Heart right ventricle (tissue), 16 donors: ENCODE measurements at places on chromosomes 11 and 22. TPM values are rescaled to one million over a fixed set of nuclear protein-coding genes. Genes with fewer than 3 reads are reported as not detected.

DNA sequence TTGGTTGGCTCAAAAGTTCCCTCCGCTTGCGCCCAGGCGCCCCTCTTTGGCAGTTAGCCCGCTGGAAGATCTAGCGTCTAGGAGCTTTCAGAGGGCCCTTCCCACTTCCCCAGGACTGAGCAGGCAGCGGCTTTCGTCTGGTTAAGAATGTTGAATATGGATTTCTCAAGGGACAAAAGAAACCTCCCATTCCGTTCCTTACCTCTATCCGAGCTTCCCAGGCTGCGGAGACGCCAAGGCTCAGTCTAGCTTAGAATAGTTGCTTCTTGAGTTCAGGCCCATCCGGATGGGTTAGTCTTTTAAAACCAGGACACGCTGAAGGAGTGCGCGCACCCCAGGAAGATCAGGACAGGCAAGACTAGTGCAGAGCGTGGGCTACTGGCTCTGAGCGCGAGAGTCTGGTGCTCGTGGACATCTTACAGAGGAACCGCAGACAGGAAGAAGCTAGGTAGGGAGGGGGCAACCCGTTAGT, 1.6 kb downstream of the NELL1 start:
- H3K27me3 ChIP-seq, result peaks cover 97% of the 10 kb centered on the region
- DNase-seq, result no peak
- peaks cover 6% of the 10 kb centered on the region for H3K4me1 ChIP-seq
- H3K4me3 ChIP-seq, result no peak overlapping the region
- no peak overlapping the region for H3K27ac ChIP-seq

DNA sequence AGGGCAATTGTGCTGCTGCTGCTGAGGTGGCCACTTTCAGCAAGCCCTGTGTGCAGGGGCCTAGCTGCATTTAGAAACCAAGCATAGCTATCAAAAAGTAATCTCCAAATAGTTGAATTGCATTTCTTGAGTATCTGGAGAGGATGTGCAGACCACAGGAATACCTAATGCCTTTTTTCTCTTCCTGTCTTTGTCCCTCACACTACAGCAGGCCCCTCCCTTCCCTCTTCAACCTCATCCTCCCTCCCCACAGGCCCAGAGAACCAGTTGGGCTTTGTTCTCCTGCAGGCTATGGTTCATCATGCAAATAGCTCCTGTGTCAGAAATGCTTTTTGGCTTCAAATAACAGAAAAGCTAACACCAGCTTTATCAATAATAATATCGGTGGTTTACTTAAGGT, 47.7 kb downstream of the DKK3 start:
- no peak overlapping the region for H3K4me3 ChIP-seq
- no peaks in the 10 kb centered on the region for H3K27me3 ChIP-seq
- peaks cover 5% of the 10 kb centered on the region for H3K36me3 ChIP-seq

DNA sequence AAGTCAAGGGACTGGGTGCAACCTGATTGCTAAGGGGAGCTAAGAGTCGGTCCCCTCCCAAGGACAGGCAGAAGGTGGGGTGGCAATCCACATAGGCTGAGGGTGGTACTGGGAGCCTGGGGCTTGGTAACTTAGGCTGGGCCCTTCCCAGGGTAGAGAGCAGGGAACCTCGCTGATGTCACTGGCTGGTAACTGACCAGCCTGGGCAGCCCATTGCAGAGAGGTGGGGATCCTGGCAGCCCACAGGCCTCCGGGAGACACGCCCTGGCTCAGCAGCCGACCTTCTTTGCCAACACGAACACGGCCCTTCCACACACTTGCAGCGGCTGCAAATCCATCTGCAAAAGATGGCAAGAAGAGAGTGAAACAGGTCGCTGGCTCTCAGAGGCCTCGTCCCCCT, 25.4 kb downstream of the A4GALT start:
- peak; percentile 68 for DNase-seq
- peaks cover 74% of the 10 kb centered on the region for H3K4me1 ChIP-seq
- no peak overlapping the region for H3K4me3 ChIP-seq
- no peaks in the 10 kb centered on the region for H3K27me3 ChIP-seq

TCF20 gene
- total RNA-seq, result 11.6 TPM

RIC3 gene
- 13.7 TPM for total RNA-seq

POU2AF2 gene
- total RNA-seq, result not detected

GRCh38 chr11:12127206-12127898, 17.0 kb downstream of the MICAL2 start:
- no peak for DNase-seq
- no peak overlapping the region for H3K4me3 ChIP-seq

DNA sequence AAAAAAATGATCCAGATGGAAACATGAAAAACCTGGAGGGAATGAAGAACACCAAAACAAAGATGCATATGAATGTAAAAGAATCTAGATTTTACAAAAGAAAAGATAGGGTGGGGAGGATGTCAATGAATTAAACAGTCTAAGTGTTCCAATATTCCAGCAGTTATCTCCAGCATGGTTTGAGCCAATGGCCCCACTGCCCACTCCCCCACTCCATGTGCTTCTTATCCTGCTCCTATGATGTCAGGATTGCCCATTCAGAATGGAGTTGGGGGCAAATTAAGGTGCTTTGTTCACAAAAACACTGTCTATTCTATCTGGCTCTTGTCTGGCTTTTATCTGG, 1.2 kb upstream of the OR52K1 start:
- H3K27me3 ChIP-seq, result no peaks in the 10 kb centered on the region
- no peak overlapping the region for H3K27ac ChIP-seq
- H3K4me3 ChIP-seq, result no peak overlapping the region
- DNase-seq, result no peak
- H3K36me3 ChIP-seq, result no peaks in the 10 kb centered on the region
- no peaks in the 10 kb centered on the region for H3K4me1 ChIP-seq

CDKN1C gene
- total RNA-seq, result 19.1 TPM

TRPM5 gene
- not detected for total RNA-seq

DNA sequence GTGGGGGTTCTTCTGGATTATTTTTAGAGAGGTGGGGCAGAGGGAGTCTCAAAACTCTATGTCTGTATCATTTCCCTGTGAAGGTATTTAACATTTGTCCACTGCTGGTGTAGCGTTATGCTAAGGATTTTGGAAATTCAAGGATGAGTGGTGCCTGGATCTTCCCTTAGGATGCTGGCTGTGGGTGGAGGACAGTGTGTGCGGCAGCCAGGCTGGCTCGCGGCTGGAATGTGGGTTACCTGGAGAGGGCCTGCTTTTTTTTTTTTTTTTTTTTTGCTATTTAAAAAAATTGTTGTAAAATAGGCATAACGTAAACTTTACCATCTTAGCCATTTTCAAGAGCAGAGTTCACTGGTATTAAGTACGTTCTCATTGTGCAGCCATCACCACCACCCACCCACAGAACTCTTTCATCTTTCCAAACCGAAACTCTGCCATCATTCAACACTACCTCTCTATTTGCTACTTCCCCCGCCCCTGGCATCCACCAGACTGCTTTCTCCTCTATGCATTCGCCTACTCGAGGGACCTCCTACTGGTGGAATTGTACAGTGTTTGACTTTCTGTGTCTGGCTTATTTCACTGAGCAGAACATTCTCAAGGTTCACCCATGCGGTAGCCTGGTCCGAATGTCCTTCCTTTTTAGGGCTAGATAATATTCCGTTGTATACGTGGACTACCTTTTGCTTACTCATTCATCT, 67.1 kb downstream of the PARVB start:
- no peaks in the 10 kb centered on the region for H3K27me3 ChIP-seq
- no peak for DNase-seq
- H3K4me1 ChIP-seq, result peaks cover 12% of the 10 kb centered on the region
- no peak overlapping the region for H3K4me3 ChIP-seq
- H3K36me3 ChIP-seq, result no peaks in the 10 kb centered on the region

BCO2 gene
- total RNA-seq, result 86.9 TPM

TSPO gene
- total RNA-seq, result 136 TPM

IGLL1 gene
- not detected for total RNA-seq

LUZP2 gene
- total RNA-seq, result not detected

- no peaks in the 10 kb centered on the region for H3K4me1 ChIP-seq
- H3K27me3 ChIP-seq, result no peaks in the 10 kb centered on the region
- no peak for DNase-seq
These were observed 58.3 kb upstream of the VSTM5 start for GRCh38 chr11:93908689-93909088.

- peak overlapping the region; percentile 89 for H3K27ac ChIP-seq
- H3K4me1 ChIP-seq, result peaks cover 45% of the 10 kb centered on the region
- no peak overlapping the region for H3K4me3 ChIP-seq
- H3K27me3 ChIP-seq, result no peaks in the 10 kb centered on the region
- peak; percentile 91 for DNase-seq
These were observed 26.5 kb downstream of the RPL27A start for GRCh38 chr11:8709002-8709672.

GRCh38 chr22:22408731-22409696, 99.5 kb downstream of the ZNF280B start:
- H3K36me3 ChIP-seq, result no peaks in the 10 kb centered on the region
- no peak for DNase-seq
- no peak overlapping the region for H3K4me3 ChIP-seq
- no peak overlapping the region for H3K27ac ChIP-seq
- H3K4me1 ChIP-seq, result no peaks in the 10 kb centered on the region

SPTBN2 gene
- total RNA-seq, result 1.5 TPM

DNA sequence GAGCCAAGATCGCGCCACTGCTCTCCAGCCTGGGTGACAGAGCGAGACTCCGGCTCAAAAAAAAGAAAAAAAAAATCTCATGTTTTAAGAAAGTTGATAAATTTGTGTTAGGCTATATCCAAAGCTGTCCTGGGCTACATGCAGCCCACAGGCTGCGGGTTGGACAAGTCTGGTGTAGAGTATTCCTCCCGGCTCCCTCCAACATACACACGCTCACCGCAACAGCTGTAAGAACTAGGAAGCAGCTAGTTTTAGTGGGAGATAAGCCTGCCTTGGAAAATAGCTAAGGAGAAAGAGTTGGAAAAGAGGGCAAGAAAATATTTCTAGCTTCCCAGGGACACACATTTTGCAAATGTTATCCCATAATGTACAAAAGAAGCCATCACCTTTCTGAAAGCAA, 46.6 kb downstream of the CELF1 start:
- DNase-seq, result no peak
- H3K27me3 ChIP-seq, result no peaks in the 10 kb centered on the region
- peaks cover 67% of the 10 kb centered on the region for H3K4me1 ChIP-seq
- H3K36me3 ChIP-seq, result no peaks in the 10 kb centered on the region
- H3K27ac ChIP-seq, result peak overlapping the region; percentile 61

GRCh38 chr11:28690746-28691145, 582.6 kb downstream of the METTL15 start:
- H3K27me3 ChIP-seq, result no peaks in the 10 kb centered on the region
- no peak for DNase-seq
- H3K36me3 ChIP-seq, result no peaks in the 10 kb centered on the region
- no peak overlapping the region for H3K27ac ChIP-seq

DNA sequence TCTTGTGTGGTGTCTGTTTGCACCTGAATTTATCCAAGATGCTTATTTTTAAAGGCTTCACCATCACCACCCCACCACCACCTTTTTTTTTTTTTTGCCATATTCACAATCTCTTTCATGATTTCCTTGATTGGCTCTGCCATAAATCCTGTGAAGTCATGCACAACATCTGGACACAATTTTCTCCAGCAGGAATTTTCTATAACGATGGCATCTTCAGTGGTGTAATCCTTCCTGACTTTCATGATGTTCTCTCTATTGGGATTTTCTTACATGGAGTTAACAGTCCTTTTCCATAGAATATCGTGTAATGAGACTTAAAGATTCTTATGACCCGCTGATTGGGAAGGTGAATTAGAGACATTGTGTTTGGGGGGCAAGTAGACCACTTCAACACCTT, 17.8 kb downstream of the ZFP91 start:
- H3K27me3 ChIP-seq, result no peaks in the 10 kb centered on the region
- H3K4me3 ChIP-seq, result no peak overlapping the region
- peaks cover 59% of the 10 kb centered on the region for H3K4me1 ChIP-seq
- H3K36me3 ChIP-seq, result no peaks in the 10 kb centered on the region
- no peak overlapping the region for H3K27ac ChIP-seq

DNA sequence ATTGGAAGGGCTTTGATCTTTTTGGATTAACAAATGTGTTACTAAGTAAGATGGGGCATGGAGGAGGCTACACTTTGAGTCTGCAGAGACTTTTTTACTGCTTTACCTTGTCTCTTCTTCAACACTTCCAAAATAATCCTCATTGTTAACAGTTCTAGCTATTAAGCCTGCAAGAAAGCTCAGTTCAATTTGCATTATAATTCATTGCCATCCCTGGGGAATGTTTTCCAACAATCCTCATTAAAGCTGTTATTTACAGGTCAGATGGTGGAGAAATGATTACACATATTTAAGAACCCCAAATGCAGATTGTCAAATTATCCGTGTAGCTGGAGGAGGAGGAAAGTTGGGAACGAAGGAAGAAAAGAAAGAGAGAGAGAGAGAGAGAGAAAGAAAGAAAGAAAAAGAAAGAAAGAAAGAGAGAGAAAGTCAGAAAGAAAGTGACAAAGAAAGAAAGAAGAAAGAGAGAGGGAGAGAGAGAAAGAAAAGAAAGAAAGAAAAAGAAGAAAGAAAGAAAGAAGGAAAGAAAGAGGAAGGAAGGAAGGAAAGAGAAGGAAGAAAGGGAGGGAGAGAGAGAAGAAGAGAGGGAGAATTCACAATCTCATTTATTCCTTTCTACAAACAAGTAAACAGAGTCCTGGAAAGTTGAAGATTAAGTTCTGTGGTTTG, 443.9 kb downstream of the INSC start:
- no peaks in the 10 kb centered on the region for H3K4me1 ChIP-seq
- H3K36me3 ChIP-seq, result no peaks in the 10 kb centered on the region
- no peak overlapping the region for H3K27ac ChIP-seq
- H3K27me3 ChIP-seq, result no peaks in the 10 kb centered on the region

DNA sequence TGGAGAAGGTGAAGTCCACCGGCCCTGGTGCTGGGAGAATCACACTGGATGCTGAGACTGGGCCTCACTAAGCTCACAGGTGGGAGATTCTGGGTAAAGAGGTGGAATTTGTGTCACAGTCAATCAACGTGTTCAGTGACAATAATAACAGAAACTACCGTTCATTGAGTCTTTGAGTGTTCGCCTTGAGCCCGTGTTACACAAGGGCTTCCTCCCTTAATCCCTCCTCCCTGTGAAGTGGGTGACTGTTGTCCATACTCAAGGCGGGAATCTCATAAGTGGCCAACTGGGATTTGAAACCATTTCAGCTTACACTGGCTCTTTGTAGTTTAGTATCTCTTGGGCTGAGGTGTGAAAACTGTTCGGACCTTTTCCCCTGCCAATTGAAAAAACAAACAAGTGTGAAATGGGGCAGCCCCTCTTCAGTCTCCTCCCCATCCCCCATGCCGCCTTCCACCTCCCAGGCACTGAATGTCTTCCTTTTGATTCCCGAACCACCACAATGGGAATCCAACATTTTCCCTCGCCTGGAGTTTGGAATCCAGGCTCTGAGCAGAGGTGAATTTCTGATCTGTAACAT, 502.4 kb downstream of the MIAT start:
- H3K4me1 ChIP-seq, result no peaks in the 10 kb centered on the region
- H3K36me3 ChIP-seq, result no peaks in the 10 kb centered on the region
- H3K4me3 ChIP-seq, result no peak overlapping the region
- H3K27me3 ChIP-seq, result peaks cover 37% of the 10 kb centered on the region
- DNase-seq, result no peak
